Osteocyte (in vitro differentiated cells): ENCODE measurements at places on chromosomes 13 and 19. TPM values are rescaled to one million over a fixed set of nuclear protein-coding genes. Genes with fewer than 3 reads are reported as not detected.

Gene SMAD9
- total RNA-seq: 3.6 and 4.6 TPM in 2 replicates

Gene BEST2
- total RNA-seq: not detected in 2 replicates

- no peak for DNase-seq
- peaks cover 7% of the 10 kb centered on the region for H3K4me1 ChIP-seq
- H3K36me3 ChIP-seq: no peaks in the 10 kb centered on the region
- peaks cover 10% of the 10 kb centered on the region for H3K27me3 ChIP-seq
- no peak overlapping the region for H3K4me3 ChIP-seq
These were observed 29.9 kb downstream of the EFNA2 start for GRCh38 chr19:1315470-1316166.

Gene ZNF317
- 24.8 and 31.4 TPM in 2 replicates for total RNA-seq

Gene CYP4F11
- not detected in 2 replicates for total RNA-seq

- DNase-seq: no peak
- no peaks in the 10 kb centered on the region for H3K27me3 ChIP-seq
- H3K4me1 ChIP-seq: peaks cover 23% of the 10 kb centered on the region
- no peaks in the 10 kb centered on the region for H3K36me3 ChIP-seq
- no peak overlapping the region for H3K27ac ChIP-seq
- no peak overlapping the region for H3K4me3 ChIP-seq
These were observed 300.5 kb downstream of the SPRY2 start for GRCh38 chr13:80040196-80040980.

Gene CBY2
- not detected in 2 replicates for total RNA-seq

DNA sequence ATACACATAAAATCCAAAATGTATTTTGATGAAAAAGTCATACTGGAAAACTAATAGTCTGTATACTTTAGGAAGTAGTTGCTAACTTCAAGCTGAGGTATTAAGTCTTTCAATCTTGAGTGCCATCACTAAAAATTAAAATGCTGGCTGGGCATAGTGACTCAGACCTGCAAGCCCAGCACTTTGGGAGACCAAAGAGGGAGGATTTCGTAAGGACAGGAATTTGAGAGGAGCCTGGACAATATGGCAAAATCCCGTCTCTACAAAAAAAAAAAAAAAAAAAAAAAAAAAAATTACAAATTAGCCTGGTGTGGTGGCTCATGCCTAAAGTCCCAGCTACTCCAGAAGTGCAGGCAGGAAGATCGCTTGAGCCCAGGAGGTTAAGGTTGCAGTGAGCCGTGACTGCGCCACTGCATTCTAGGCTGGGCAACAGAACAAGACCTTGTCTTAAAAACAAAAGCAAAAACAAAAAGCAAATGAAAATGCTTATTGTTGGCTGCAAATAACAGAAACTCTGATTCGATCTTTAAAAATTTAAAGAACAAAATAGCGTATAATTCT lies 1994.2 kb upstream of the PCDH20 start:
- H3K27ac ChIP-seq: no peak overlapping the region
- H3K4me1 ChIP-seq: peaks cover 25% of the 10 kb centered on the region
- no peaks in the 10 kb centered on the region for H3K36me3 ChIP-seq
- H3K27me3 ChIP-seq: no peaks in the 10 kb centered on the region

DNA sequence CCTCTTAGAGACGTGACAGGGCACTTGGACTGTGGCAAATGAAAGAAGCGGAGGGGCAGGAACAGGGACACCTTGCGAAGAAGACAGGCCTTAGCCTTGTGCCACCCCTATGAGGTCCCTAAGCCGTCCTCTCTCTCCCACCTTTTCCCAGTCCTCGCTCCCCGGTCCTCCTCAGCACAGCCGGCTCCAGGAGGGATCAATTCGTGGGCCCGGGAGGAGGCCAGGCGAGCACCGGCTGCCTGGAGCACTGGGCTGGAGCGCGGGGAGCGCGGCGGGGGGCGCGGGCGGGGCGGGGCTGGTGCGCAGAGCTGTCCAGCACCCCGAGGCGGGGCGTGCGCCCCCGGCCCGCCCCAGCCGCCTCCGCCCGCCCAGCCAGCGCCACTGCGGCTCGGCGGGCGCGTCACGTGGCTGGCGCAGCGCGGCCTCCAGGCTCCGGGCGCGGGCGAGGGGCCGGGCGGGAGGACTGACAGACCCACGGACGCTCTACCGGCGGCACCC lies at the start of gene LRP3:
Gene LRP3 (plus strand): TSS at position 466 of the 498 bp plus-strand sequence. CDS start 456 bp downstream, outside the sequence.
- H3K36me3 ChIP-seq: no peaks in the 10 kb centered on the region
- peaks cover 5% of the 10 kb centered on the region for H3K4me1 ChIP-seq
- H3K4me3 ChIP-seq: peak within 1 kb of the TSS; percentile 84

DNA sequence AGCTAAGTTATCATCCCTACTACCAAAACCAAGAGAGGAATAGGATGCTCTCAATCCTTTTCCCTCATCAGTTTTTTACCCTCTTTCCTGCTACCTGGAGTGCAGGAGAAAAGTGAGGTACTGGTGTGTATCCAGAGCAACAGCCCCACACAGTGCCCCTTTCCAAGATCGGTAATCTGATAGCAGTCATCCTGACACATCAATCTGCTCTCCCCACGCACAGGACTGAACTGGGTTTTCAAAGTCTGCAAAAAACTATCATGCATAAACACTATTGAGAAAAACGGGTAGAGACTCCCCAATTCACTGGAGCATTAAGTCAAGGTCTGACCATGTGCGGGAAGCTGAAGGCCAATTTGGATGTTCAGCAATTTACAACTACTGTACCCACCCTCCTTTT lies 284.8 kb downstream of the RBM26 start:
- H3K36me3 ChIP-seq: no peaks in the 10 kb centered on the region
- H3K4me1 ChIP-seq: no peaks in the 10 kb centered on the region
- DNase-seq: no peak
- no peak overlapping the region for H3K27ac ChIP-seq
- H3K27me3 ChIP-seq: no peaks in the 10 kb centered on the region

DNA sequence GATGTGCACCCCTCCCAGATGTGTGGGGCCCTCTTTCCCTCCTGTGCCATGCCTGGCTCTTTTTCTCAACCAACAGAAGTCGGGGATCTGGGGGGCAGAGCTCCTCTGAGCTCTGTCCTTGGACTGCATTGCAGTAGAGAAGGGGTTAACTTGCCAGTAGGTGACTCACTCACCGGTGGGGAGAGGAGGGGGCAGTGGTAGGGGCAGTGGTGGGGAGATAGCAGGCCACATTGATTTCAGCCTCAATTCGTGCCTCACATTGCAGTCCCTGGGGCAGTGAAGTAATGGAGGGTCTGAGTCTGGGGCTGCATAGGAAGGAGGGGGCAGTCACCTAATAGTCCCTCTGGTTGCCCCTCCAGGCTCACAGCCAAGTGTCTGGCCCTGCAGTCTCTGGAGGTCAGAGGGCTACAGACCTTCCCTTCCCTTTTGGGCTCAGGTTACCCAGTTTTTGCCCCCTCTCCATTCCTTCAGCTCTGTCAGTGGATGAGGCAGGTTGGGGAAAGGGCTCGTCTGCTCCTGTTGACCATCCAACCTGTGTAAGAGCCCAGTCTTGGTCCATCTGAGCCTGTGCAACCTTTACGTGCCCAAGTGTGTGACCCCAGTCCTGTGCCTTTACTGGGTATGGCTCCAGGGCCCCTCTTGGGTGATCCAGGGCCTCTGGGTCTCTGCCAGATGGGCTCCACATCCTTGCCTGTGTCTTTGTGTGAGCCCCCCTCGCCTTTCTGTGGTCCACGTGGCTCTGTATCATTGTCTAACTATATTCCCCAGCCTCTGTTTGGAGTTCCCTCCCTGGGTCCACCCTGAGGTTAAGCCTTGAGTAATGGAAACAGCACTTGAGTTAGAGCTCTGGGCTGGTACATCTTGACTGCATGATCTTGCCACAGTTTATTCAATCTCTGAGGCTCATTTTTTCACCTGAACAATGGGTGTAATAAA lies 13.0 kb downstream of the CIC start:
- no peak for DNase-seq
- no peaks in the 10 kb centered on the region for H3K27me3 ChIP-seq
- H3K4me3 ChIP-seq: peak overlapping the region; percentile 85
- peaks cover 60% of the 10 kb centered on the region for H3K4me1 ChIP-seq

GRCh38 chr13:66074018-66074615 lies 1156.0 kb downstream of the PCDH9 start:
- H3K4me3 ChIP-seq: no peak overlapping the region
- no peak overlapping the region for H3K27ac ChIP-seq
- H3K4me1 ChIP-seq: no peaks in the 10 kb centered on the region
- H3K27me3 ChIP-seq: no peaks in the 10 kb centered on the region

DNA sequence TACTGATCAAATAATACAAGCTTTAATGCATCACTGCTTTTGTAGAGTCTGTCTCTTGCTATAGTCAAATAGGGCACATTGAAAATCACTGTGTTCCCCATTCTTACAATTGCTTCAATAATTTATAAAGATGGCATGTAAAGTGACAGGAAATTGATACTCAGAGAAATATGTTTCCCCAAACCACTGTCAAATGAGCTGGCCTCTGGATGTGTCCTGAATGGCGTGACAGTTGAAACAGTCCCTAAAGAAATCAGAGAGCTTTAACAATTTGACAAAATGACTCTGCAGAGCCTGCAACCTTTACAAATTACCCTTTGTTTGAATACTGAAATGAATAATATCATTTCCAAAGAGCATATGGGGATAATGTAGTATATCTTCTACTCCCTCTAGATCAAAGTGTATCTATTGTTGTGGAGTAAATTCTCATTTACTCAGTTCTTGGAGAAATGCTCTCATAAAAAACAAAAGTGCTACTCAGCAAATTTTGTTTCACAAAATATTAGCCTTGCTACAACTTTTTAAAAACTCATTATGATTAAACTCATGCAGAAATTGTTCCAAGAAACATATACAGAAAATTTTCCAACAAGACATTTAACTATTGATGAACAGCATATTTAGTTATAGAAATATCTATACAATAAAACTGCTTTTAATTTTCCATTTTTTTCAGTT lies 763.2 kb upstream of the SPRY2 start:
- H3K27me3 ChIP-seq: peaks cover 4% of the 10 kb centered on the region
- no peak for DNase-seq
- H3K4me1 ChIP-seq: no peaks in the 10 kb centered on the region

GRCh38 chr19:50300814-50301606 lies 28.2 kb downstream of the KCNC3 start:
- H3K27me3 ChIP-seq: no peaks in the 10 kb centered on the region
- H3K36me3 ChIP-seq: no peaks in the 10 kb centered on the region
- no peak overlapping the region for H3K4me3 ChIP-seq
- DNase-seq: no peak
- H3K27ac ChIP-seq: no peak overlapping the region
- peaks cover 3% of the 10 kb centered on the region for H3K4me1 ChIP-seq
